ENCODE measurements at places on chromosomes 7 and 10. TPM values are rescaled to one million over a fixed set of nuclear protein-coding genes. Genes with fewer than 3 reads are reported as not detected.

LIPF gene
- total RNA-seq = 5.5 TPM

ADAM12 gene
- total RNA-seq = 196 TPM

AQP1 gene
- total RNA-seq = 121 TPM

POLL gene
- 6.5 TPM for total RNA-seq

FRMPD2 gene
- 18.8 TPM for total RNA-seq

PRF1 gene
- 7.5 TPM for total RNA-seq

ZRANB1 gene
- total RNA-seq = 32.0 TPM

UBE2D1 gene
- 18.5 TPM for total RNA-seq

DNA sequence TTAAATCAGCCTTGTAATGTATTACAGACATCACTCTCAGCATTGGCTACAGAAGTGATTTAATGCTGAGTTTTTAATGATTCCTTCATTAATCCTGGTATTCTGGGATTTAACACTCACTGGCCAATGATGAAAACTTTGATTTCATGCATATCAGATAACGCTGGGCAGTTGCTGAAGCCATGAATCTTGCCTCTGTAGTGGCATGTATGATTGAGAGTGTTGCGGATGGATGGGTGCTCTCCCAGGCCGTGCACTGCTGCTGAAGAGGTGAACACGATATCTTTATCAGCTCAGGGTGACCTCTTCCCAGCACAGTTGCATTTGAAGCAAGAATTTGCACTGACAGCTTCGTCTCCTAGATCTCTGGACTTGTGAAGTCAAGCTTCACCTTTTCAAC is 168.7 kb downstream of the LRRC4 start:
- DNase-seq = no peak

DNA sequence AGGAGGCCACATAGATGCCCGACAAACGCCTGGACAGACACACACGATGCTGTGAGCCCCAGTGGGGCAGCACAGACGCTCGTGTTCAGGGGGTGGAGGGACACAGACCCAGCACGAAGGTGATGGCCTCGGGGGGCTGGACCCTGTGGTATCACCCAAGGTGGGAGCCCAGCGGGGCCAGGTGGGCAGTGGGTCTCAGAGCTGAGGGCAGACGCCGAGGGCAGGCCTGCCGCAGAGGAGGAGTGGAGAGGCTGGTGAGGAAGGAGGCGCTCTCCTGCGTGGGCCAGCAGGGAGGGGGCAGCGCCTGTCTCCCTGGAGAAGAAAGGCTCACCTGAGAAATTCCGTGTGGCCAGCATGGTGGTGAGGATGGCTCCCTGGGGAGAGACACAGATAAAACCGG is 39.6 kb downstream of the YKT6 start:
- no peak for DNase-seq

DNA sequence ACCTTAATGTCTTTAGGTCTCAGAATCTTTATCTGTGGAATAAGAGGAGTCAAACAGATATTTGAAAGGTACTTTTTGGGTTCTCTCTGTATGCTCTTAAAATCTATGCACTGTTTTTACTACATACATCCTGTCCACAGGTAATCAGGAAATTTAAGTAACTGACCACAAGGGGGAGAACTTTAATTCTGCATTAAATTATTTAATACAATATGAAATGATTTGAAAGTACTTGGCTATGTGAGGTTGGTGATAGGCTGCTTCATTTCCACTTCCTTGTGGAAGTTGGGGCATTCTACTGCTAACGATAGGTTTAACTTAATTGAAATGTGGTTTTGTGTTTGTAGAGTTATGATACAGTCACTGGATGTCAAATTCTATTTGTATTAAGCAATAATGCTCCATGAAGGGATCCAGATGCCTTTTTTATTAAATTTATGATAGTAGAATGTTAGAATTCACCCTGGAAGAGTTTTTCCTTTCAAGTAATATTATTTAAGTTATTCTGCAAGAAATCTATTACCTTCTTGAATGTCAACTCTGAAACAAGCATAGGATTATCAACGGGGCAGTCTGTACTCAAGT is 6.0 kb downstream of the TEX47 start:
- peak; percentile 32 for DNase-seq

- no peak for DNase-seq
Measured at GRCh38 chr10:3365630-3366029, 193.0 kb upstream of the PITRM1 start.

GRCh38 chr7:115128154-115128553 is 206.3 kb downstream of the MDFIC start:
- no peak for DNase-seq

DNA sequence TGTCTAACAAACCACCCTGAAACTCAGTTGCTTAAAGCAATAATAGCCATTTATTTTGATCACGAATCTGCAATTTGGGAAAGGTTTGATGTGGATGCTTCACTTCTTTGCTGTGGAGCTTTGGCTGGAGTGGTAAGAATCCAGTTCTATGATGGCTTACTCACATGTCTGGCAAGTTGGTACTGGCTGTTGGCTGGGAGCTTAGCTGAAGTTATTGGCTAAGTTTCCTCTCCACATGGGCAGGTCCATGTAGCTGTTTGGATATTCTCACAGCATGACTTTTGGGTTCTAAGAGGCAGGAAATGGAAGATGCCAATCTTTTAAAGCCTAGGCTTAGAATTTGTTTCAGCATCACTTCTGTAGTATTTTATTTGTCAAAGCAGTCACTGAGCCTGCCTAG is 277.6 kb upstream of the NRP1 start:
- peak; percentile 28 for DNase-seq

DNA sequence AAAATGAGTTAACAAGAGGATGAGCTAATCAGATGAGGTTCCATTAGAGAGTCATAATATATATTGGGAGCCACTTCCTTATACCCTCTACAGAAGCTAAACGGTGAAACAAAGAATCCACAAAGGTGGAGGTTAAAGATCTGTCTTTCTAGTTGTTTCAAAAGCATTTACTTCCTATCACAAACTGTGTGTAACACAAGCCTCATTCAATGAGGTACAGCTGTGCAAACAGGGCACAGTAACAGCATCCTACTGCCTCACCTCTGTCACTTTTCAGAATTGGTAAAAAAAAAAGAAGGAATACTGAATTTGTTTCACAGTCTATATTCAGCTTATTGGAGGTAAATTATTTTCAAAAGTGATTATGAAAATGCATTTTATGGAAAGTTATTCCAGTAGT is 128.7 kb downstream of the AGMO start:
- DNase-seq = no peak

- DNase-seq = no peak
Measured at GRCh38 chr10:102795453-102796406, 41.5 kb downstream of the CYP17A1 start.

DNA sequence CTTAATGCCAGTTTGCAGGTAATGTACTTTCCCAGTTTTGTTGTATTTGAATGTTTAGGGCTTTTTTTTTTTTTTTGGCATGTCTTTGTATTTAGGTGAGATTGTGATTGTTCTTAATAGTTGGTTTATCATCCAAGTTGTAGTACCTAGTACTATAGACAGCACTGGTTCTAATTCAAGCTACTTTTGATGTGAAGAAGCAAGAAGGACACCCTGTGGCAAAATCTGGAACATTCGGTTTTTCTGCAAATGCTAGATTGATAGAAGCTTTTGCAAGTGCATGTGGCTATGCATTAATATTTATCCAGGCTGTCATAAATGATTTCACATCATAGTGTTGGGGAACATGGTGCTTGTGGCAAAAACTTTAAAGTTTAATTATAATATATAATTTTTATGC is 248.9 kb downstream of the FOXP2 start:
- DNase-seq = peak; percentile 44

DNA sequence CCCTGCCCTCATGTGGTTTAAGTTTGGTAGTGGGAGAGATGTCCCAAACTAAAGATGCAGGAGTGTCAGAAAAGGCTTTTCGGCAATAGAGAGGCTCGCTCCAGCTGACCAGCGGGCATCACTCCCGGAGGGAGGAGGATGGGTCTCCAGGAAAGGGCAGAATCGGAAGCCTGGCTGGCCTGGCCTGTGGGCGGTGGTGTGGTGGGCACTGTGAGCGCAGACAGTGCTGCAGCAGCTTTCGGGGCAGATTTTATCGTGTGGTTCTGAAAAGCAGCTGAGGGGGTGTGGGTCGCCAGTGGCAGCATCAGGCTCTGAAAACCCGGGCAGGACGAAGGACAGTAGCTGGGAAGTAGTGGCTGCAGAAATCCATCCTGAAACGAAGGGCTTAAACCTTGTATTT is 12.8 kb downstream of the BNIP3 start:
- DNase-seq = no peak

DNA sequence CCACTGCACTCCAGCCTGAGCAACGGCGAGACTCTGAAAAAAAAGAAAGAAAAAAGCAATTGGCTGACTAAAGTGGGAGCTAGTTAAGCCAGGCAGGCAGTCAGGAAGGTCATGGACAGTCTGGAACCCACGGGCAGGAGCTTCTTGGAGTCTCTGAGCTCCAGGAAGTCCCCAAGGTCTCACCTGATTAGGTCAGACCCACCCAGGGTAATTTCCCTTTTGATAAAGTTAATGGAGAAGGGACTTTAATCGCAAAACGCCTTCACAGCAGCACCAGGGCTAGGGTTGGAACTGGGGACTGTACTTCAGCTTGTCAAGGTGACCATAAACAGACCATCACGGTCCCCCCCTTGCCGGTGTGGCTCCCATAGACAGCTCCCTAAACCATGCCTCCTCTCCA is 6.6 kb downstream of the SLC29A4 start:
- DNase-seq = no peak

- DNase-seq = no peak
Measured at GRCh38 chr10:129728246-129728820, 235.7 kb downstream of the EBF3 start.

DNA sequence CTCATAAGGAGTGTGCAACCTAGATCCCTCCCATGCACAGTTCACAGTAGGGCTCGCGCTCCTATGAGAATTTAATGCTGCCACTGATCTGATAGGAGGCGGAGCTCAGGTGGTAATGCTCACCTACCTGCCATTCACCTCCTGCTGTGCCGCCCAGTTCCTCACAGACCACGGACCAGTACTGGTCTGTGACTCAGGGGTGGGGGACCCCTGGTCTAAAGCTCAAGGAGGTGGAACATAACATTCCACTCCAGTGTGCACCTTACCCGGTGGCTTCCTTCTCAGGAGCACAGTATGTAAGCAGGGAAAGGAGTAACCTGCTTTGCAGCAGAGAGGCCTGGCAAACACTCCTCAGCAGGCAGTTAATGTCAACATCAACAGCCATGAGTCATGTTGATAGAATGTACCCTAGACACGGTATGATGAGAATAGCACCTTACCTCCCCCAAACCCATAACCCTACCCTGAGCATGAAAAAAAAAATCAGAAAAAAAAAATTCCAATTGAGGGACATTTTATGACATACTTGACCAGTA is 273.5 kb downstream of the FGFR2 start:
- DNase-seq = peak; percentile 15

DNA sequence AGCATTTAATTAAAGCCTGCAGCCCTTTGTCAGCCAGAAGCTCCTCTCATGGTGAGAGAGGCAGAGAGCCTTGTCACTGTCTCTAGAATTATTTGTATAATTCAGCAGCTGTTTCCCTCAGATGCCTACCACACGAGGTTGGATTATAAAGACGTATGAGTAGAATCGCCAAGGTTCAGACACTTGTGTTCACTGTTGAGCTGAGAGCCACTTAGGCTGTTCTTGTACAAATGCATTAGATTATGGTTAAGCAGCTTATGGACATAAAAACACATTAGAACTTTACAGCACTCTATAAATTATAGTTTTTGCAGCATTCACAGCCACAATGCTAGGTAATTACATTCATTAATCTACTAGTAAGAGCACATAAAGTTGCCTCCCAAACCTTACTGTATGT is 282.6 kb downstream of the AUTS2 start:
- no peak for DNase-seq

GRCh38 chr7:78175330-78176100 is 376.9 kb downstream of the PHTF2 start:
- DNase-seq = no peak

GRCh38 chr10:115514895-115515294 is 421.7 kb downstream of the ATRNL1 start:
- DNase-seq = no peak

DNA sequence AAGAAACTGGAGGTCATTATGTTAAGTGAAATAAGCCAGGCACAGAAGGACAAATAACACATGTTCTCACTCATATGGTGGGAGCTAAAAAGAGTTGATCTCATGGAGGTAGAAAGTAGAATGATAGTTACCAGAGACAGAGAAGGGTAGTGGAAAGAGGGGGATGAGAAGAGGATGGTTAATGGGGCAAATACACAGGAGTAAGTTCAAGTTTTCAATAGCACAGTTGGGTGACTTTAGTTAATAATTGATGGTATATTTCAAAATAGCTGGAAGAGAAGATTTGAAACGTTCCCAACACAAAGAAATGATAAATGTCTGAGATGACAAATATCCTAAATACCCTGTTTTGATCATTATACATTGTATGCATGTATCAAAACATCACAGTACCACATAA is 261.8 kb downstream of the THSD7A start:
- DNase-seq = no peak

DNA sequence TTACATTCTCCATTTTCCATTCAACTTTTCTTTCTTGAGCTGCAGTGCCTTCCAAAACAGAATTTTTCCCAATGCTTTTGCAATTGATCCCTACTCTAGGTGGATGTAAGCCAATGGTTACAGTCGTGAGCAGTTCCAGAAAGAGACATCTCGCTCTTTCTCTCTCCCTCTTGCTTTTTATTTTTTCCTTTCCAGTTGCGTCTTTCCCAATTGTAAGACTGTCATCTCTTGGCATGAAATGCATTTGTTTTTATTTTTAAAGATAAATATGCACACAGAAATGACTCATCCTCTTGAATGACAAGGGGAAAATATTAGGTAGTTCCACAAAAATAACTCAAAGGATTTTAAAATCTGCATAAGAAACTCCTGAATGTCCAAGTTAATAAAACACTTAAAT is 25.1 kb downstream of the GLI3 start:
- no peak for DNase-seq

All from umbilical cord (tissue), 2 donors.